ENCODE measurements at places on chromosomes 2 and 18.

DNA sequence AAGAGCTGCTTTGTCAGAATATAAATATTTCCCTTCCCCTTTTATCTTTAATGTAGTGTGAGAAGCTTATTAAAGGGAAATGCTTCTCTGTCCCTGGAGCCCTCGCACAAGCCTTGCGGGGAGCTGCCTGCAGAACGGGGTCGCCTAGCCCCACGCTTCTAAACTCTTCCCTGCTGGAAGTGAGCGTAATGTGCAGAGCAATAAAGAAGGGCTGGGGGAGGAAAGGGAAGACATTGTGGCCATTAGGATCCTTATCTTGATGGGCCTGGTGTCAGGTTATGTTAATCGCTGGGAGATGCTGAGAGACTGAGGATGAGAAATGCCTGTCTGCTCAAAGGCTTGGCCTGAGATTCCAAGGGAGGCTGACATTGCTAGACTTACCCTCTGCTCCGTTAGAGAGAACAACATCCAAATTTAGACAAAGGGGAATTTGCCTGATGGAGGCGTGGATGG, 18.9 kb upstream of the FZD7 start:
- DNase-seq = no peak

DNA sequence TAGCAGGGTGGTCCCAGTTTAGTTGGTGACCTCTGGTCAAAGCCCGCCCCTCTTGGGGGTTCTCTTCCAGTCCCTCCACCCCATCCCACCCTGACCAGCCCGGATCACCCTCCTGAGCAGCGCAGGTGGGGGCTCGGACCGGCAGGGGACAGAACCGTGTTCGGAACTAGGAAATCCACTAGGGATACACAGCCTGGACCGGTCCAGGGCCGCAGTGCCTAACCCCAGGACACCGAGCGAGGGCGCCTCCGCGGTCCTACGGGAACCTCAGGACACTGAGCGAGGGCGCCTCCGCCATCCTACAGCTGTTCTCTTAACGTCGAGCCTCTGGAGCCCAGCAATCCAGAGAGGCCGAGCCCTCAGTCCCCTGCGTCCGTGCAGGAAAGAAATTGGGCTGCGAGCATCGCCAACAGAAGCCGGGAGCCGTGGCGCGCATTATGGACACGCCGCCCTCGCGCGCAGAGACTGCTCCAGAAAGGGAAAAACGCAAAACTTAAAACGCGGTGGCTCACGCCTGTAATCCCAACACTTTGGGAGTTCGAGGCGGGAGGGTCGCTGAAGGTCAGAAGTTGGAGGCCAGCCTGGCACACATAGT, 8.5 kb downstream of the RAX start:
- DNase-seq = no peak

DNA sequence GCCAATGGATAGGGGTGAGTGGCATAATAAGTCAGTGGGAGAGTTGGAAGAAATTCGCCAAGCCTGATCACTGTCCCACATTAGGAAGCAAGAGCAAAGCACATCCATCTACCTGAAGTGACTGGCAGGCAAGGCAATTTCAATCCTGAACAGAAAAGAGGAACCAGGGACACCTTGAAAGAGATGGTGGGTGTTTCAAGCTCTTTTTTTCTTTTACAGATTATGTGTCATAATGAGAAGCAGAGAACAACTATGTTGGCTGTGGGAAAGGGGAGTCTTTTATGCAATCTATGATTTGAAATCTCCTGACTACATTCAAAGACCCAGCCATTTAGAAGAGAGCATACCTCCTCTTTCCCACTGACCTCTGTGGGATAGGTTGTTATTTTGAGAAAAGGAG, 63.5 kb downstream of the TGIF1 start:
- no peak for DNase-seq

DNA sequence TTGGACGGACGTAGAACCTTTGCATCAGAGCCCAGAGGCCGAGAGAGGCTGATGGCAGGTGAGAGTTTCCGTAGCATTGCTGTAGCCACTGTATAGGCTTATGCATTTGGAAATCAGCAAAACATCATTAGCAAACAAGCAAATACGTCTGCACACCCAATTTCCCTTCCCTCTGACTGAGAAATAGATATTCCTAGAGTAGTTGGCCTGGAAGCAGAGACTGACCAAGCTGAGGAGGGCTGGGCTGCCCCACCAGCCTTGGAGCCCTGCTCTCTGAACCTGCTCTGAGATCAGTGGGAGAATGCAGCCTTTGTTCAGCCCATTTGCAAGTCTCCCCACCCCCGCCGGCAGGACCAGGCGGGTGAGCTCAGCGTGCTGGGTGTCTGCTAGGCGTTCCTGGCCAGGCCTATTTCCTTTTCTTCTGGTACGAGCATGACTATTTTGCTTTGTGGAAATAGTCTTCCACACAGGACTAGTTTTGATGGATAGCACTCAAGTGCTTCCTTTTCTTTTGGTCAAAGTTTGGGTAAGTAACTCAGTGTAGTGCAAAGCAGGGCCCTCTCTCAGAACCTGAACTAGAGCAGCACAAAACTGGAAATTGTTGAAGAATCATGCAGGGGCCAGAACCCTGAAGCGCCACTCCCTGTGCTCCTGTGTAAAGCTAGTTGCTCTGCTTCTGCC, 21.9 kb upstream of the RNF149 start:
- no peak for DNase-seq

GRCh38 chr2:119706221-119706620, 27.2 kb downstream of the TMEM177 start:
- no peak for DNase-seq

DNA sequence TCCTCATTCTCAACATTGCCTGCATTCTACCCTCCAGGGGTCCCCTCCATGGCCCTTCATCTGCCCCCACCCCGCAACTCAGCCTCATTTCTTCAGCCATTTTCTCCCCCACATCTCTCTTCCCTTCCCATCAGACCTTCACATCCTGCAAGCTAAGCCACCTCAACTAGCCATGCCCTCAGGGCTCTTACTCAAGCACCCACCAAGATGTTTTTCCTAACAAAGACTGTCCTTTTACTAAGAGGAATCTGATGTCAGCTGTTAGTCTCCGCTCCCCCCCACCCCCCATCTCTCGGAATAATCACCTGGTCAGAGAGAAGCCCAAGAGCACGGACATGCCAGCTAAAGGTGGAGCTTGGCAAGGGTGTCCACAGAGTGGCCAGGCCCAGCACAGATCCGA, 4.7 kb upstream of the CAPN10 start:
- DNase-seq = no peak

DNA sequence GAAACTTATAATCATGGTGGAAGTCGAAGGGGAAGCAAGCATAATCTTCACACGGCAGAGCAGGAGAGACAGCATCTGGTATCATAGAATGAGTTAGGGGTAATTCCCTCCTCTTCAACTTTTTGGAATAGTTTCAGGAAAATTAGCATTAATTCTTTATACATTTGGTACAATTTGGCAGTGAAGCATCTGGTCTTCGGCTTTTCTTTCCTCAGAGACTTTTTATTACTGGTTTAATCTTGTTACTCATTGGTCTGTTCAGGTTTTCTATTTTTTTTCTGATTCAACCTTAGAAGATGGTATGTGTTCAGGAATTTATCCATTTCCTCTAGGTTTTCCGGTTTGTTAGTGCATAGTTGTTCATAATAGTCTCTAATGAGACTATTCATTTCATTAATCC, 39.7 kb upstream of the ABCA12 start:
- DNase-seq = no peak

- DNase-seq = no peak
These were observed 371.7 kb upstream of the RND3 start for GRCh38 chr2:150859162-150859561.

DNA sequence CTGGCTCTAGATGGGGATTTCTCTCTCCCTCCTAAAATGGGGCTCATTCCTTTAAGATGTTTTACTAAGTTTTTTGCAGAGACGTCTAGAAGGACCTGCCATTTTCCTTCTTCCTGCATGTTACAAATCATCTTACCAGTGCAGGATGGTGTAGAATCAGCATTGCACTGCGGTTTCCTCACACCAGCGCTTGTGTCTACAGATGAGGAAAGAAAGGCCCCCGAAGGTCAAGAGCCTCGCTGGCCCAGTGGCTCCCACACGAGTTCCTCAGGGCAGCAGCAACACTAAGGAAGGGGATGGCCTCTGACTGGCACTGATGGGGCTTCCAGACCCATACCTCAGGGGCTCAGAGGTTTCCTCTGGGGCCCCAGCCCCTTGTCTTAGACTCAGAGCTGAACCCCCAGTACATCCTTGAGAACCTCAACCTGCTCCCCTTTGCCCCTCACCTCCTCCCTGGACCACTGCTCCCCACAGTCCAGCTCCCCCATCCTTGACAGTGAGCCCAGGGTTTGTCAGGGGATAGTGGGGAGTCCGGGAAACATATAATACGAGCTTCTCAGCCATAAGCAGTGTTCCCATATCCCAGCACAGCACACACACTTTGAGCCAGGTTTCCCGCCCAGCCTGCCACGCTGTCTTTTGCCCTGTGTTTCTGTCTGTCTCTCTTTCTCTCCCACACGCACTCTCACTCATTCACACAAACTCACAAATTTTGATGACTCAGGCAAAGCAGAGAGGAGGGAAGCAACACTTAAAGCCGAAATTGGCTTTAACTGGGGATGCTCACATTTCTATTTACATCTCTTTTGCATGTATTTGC, 29.4 kb downstream of the ZFP36L2 start:
- no peak for DNase-seq

DNA sequence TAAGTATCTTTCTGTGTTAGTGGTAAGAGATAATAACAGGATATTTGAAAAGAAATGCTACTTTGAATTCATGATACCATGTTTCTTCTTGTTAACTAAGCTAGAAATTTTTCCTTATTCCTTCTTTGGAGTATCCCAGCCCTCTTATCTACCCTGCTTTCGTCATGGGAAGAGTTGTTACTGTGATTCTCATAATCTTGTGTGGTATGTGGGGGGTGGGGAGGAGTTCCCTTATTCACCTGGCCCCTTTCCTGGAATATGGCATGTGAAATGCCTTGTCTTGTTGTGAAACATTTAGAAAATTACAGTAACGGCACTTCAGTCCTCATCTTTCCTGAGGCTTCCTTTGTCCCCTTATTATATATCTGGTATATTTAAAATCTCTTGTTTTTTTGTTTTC, 129.9 kb downstream of the NCOA1 start:
- DNase-seq = no peak

GRCh38 chr18:62438018-62438329, 84.9 kb upstream of the ZCCHC2 start:
- DNase-seq = no peak

GRCh38 chr2:25316101-25316500, 25.6 kb downstream of the DNMT3A start:
- no peak for DNase-seq

DNA sequence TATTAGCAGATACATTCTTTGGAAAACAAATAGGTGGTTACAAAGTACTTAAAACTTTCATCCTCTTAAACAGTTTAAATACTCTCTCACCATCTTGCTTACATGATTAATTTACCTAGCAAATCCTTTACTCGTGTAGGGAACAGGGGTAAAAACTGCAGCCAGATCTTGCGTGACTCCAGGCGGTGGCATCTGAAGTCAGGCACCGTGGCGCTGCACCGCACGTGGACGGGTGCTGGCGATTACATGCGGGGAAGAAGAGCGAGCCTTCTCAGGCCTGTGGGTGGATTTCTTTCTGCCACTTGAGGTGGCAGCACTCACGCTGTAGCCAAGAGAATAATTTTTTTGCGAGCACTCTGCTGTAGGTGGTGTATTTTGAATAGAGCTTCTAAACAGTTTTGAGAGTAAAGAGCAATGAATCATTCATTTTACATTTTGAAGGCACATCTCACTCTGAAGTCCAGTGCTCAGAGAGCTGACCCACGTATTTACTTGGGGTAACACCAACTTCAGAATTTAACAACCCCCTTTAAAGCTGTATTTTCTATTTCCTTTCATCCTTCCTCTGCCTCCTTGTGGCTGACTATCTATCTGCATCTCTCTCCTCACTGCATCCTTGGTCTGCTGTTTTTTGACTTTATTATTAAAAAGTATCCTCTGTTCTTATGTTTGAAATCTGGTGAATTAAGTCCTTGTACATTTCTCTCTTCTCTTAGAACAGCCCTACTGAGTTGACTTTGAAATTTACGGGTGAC, 68.9 kb downstream of the EPAS1 start:
- no peak for DNase-seq

DNA sequence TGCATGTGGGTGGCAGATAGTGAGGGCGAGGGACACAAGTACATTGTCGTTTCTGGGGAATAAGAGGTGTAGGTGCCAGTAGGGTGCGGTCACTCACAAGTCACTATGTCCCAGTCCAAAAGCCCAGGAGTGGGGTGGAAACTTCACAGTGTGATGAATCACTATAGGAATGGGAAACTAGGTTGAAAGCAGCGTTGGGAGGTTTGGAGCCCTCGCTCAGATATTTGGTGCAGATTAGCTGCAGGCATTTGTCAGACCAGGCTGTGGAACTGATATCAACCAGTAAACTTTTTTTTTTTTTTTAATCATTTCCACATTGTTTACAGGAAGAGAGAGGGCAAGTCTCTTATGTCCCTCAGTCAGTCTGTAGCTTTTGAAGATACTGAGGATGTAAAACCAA, 121.8 kb downstream of the CERS6 start:
- DNase-seq = no peak

GRCh38 chr2:191693778-191694177, 15.8 kb downstream of the NABP1 start:
- no peak for DNase-seq

- DNase-seq = no peak
These were observed 368.9 kb upstream of the HS6ST1 start for GRCh38 chr2:128687565-128687964.

GRCh38 chr2:179917272-179917671, 55.9 kb upstream of the ZNF385B start:
- DNase-seq = no peak

DNA sequence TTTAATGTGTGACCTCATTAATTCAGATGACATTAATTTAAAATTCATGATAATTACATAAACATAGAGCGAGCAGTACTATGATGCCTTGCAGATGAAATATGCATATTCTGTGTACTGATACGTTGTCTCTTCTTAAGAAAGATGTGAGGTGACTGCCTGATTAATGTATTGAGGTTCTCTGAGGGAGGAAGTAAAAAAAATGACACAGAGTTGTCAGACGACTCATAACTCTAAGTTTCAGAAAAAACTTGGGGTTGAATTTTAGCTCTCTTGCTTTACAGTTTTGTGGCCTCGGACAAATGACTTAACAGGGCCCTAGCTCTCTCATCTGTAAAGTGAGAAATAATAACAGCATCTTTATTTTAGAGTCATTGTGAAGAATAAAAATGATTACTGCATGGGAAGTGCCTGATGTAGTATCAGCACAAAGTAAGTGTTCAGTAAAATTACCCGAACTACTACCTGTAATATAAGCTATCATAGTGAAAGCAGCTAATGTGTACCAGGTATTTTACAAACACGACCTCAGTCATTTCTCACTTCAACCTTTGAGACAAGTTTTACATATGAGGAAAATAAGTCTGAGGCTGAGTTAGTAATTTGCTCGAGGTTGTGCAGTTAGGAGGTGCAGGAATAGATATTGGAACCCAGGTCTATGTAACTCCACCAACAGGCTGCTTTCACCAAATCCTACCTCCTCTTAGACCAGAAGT, 65.3 kb downstream of the ALK start:
- DNase-seq = no peak

- no peak for DNase-seq
These were observed 29.7 kb upstream of the PID1 start for GRCh38 chr2:229300790-229301189.

- DNase-seq = no peak
These were observed 15.2 kb upstream of the CETN1 start for GRCh38 chr18:564708-565561.

GRCh38 chr2:234420408-234420807, 76.5 kb downstream of the ARL4C start:
- no peak for DNase-seq

GRCh38 chr2:197813093-197813787, 8.8 kb downstream of the PLCL1 start:
- no peak for DNase-seq

All from activated CD4-positive, alpha-beta T cell treated with anti-CD3 and anti-CD28 coated beads, Interleukin-2, amount 50 U/mL, for 24 hours (primary cell).